ENCODE measurements at places on chromosomes 6 and 20. TPM values are rescaled to one million over a fixed set of nuclear protein-coding genes. Genes with fewer than 3 reads are reported as not detected.

Gene GSTA2
- not detected for total RNA-seq

Gene ENPP4
- total RNA-seq: 22.2 TPM

Gene MCHR2
- total RNA-seq: not detected

Gene EGFL8
- total RNA-seq: 10.2 TPM

Gene ETV7
- total RNA-seq: 0.44 TPM

Gene OLIG3
- not detected for total RNA-seq

Gene PARD6B
- total RNA-seq: 1.4 TPM

Gene NEURL2
- 8.8 TPM for total RNA-seq

Gene PPDPF
- total RNA-seq: 151 TPM

Gene TXLNB
- total RNA-seq: 2.5 TPM

Gene LAMA2
- total RNA-seq: 293 TPM

DNA sequence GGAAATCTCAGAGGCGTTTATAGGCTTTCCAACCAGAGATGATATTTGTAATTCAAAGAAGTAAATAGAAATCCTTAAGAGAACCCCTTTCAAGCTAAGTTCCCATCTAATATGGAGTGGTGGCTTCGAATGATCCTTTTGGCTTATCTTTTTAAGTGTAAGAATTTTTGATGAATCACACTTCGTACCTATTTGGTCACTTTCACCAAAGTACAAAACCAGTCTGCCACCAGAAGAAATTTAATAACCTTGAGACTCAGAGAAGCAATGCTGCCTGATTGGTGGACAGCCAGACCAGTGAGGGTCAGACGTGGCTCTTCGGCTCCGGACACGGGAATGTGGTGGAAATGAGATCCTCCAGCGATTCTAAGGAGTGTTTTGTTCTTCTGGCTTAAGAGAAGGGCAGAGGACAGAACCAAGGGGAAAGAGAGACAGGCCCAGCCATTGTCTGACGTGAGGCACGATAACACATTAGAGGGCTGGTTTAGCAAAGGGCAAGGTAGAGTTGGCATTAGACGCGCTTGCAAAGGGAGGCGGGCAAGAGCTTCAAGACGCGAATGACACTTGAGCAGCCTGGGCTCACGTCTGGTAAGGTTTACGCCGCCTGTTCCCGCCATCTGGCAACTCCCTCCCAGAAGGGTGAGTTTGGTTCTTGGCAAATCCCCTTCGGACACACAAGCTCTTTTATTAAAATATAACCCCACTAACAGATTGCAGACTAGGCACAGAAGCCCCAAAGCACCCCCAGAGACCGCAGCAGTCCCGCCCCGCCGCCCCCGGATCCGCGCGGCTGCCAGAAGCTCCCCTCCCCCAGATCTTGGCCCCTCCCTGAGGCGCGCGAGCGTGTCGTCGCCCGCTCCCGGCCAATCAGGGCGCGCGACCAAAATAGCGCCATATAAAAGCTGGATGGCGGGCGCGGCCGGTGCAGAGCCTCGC is 50.0 kb upstream of the EZR start:
- H3K27me3 ChIP-seq: no peaks in the 10 kb centered on the region
- peak overlapping the region; percentile 98 for H3K27ac ChIP-seq
- H3K36me3 ChIP-seq: no peaks in the 10 kb centered on the region

DNA sequence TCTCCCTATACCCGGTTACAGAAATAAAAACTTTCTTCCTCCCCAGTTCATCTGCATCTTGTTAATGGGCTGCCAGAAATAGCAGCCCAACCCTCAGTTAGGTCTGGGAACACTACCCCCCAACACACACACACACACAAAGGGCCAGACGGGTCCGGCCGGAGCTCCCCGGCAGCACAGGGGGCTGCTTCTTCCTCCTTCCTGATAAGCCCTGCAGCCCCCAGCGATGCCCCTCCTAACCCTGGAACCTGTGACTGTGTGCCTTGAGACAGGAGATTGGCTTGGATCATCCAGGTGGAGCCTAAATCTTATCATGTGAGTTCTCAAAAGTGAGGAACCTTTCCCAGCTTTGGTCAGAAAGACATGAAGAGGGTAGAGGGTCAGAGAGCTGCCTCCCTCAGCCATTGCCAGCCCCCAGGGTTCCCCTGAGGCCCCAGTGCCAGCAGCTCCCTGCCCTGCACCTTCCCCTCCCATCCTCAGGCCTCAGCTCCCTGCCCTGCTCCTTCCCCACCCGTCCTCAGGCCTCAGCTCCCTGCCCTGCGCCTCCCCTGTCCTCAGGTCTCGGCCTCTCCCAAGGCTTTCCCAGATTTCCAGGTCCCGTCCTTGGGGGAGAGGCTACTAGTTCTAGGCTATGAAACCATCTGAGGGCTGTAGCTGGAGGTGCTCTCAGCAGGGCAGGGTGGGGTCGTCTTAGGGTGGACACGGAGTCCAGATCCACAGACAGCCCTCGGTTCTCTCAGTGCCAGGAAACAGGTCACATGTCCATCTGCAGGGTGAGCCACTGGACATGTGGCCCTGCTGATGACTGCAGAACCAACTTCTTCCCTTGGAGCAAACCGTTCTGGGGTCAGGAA is 34.5 kb upstream of the CST7 start:
- H3K27me3 ChIP-seq: no peaks in the 10 kb centered on the region
- DNase-seq: no peak
- H3K36me3 ChIP-seq: no peaks in the 10 kb centered on the region
- no peak overlapping the region for H3K27ac ChIP-seq

GRCh38 chr6:38417521-38417920 is 222.2 kb downstream of the BTBD9 start:
- DNase-seq: no peak
- no peaks in the 10 kb centered on the region for H3K36me3 ChIP-seq
- no peak overlapping the region for H3K27ac ChIP-seq

DNA sequence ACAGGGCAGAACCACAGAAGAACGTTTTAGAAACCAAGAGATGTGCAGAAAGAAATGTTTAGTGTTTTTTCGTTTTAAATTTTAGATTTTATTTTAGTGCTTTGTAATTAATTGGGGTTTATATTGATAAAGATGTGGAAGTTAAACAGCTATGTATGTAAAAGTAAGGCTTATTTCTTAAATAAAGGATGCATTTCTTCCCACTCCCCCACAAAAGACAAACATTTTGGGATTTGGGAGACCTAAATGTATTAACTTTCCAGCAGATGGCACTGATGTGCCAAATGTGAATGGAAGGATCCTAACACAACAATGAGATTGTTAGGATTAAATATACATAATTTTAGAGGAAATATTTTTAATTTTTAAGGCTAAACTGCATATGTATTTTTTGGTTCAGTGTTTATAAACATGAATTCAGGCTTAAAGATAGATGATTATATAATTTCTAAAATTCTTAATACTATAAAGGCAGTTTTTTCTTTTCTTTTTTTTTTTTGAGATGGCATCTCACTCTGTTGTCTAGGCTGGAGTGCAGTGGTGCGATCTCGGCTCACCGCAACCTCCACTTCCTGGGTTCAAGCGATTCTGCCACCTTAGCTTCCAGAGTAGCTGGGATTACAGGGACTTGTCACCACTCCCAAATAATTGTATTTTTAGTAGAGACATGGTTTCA is 12.0 kb downstream of the PFDN4 start:
- H3K36me3 ChIP-seq: no peaks in the 10 kb centered on the region
- no peak for DNase-seq
- H3K4me3 ChIP-seq: no peak overlapping the region

DNA sequence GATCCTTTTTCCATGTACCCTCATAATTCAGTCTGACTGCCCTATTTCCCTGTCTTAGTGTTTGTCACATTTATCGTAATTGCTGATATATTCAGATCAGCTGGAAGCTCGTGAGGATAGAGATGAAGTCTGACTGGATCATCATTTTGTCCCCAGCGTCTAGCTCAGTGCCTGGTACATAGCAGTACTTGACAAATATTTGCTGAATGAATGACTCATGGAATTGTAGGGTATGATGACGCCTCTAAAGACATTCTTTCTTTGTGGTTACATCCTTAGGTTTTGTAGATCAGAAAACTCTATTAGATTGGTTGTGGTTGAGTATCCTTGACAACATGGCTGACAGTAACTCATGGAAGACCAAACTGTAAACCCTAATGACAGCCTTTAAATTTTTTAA is 68.9 kb downstream of the MTHFD1L start:
- H3K4me3 ChIP-seq: no peak overlapping the region
- DNase-seq: no peak
- no peaks in the 10 kb centered on the region for H3K4me1 ChIP-seq
- no peaks in the 10 kb centered on the region for H3K27me3 ChIP-seq
- no peak overlapping the region for H3K27ac ChIP-seq

DNA sequence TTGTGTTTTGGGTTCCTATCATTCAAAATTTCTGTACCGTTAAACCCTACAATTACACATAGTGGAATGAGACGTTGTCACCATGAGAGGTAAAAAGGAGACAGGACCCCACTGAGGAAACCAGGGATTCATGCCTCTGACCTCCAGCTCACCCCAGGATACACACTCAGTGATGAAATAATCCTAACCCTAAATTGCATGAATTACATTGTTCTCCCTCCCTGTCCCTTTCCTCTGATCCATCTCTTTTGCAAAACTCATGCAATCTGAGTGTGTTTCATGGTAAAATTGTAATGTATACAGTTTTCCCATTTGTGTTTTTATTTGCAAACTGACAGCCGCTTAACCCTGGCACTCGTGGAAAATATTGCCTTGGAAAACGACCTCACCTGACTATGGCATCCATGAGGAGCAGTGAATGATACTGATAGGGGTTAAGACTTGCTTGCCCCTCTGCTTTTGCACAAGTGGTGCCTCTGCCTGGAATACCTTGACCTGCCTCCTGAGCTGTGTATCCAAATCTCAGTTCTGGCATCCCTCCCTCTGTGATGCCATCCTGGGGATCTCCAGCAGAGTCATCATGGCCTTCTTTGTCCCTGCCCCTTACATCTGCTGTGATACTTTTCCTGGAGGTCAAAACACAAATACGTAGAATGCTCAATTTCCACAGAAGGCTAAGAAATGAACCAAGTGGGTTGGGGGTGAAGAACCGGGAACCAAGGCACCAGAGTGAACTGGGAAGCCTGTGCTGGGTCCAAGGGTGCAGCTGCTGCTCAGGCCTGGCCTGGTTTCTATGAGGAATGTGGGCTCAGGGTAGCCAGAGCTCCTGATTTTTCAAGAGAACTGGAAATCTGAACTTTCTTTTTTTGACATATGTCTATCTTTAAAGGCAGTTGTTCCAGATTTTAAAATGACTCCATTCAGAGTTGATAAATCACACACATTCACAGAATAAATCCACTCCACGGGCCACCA is 211.6 kb upstream of the ZNF217 start:
- H3K27ac ChIP-seq: no peak overlapping the region
- H3K27me3 ChIP-seq: no peaks in the 10 kb centered on the region
- H3K4me1 ChIP-seq: no peaks in the 10 kb centered on the region
- H3K36me3 ChIP-seq: no peaks in the 10 kb centered on the region
- H3K4me3 ChIP-seq: no peak overlapping the region

GRCh38 chr6:125754566-125754965 is 5.1 kb downstream of the HEY2 start:
- no peaks in the 10 kb centered on the region for H3K4me1 ChIP-seq
- DNase-seq: no peak
- H3K27me3 ChIP-seq: no peaks in the 10 kb centered on the region
- H3K36me3 ChIP-seq: no peaks in the 10 kb centered on the region
- no peak overlapping the region for H3K27ac ChIP-seq

- no peaks in the 10 kb centered on the region for H3K36me3 ChIP-seq
- H3K4me1 ChIP-seq: no peaks in the 10 kb centered on the region
- DNase-seq: no peak
- H3K27me3 ChIP-seq: no peaks in the 10 kb centered on the region
- H3K4me3 ChIP-seq: no peak overlapping the region
These were observed 443.2 kb downstream of the MAFB start for GRCh38 chr20:40245829-40246228.

DNA sequence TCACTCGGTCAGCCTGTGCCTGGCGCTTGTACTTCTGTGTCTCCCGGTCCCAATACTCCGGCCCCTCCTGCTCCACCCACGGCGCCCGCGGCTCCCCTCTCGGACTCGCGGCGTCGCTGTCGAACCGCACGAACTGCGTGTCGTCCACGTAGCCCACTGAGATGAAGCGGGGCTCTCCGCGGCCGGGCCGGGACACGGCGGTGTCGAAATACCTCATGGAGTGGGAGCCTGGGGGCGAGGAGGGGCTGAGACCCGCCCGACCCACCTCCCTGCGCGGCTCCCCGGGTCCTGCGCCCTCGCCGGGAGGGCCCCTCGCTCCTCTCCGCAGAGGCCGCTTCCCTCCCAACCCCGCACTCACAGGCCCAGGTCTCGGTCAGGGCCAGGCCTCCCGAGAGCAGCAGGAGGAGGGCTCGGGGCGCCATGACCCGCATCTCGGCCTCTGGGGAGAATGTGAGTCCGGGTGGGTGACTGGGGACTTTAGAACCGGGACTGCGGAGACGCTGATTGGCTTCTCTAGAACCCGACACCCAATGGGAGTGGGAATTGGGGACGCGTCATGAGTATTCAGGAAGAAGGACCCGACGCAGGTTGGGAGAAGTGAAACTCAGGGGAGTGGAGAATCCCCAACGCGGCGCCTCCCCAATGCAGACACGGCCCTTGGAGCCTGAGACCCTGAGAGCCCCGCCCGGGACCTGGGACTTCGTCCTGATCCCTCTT is at the start of gene HLA-C:
TSS of gene HLA-C (minus strand) at position 452 of the 717 bp plus-strand sequence. CDS start at position 431, 21 bp downstream.
- peak within 1 kb of the TSS; percentile 68 for H3K4me3 ChIP-seq
- no peaks in the 10 kb centered on the region for H3K36me3 ChIP-seq
- no peaks in the 10 kb centered on the region for H3K4me1 ChIP-seq
- peak; percentile 94 for DNase-seq
- no peaks in the 10 kb centered on the region for H3K27me3 ChIP-seq

DNA sequence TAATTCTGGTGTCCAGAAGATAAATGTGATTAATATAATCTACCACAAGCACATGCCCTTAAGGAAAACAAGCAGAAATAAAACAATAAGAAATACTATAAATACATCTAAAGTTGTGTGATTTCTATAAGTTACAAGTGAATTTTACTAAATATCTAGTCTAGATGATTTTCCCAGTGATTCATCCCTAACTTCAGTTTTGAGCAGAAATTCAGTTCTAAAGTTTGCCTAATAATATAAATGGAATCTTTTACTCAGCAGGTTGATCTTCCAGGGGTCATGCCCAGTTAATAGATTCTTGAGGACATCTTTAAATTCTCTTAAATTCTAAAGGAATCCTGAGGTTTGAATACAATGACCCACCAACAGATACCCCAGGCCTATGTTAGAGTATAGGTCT is 37.3 kb downstream of the PDE7B start:
- no peaks in the 10 kb centered on the region for H3K36me3 ChIP-seq
- H3K4me1 ChIP-seq: no peaks in the 10 kb centered on the region
- no peak overlapping the region for H3K27ac ChIP-seq
- H3K4me3 ChIP-seq: no peak overlapping the region
- no peak for DNase-seq
- no peaks in the 10 kb centered on the region for H3K27me3 ChIP-seq

GRCh38 chr6:6941201-6941600 is 166.6 kb upstream of the RREB1 start:
- no peak for DNase-seq
- no peak overlapping the region for H3K27ac ChIP-seq
- H3K36me3 ChIP-seq: no peaks in the 10 kb centered on the region
- H3K4me1 ChIP-seq: no peaks in the 10 kb centered on the region

GRCh38 chr6:84769306-84769705 is 4.9 kb upstream of the TBX18 start:
- no peaks in the 10 kb centered on the region for H3K36me3 ChIP-seq
- no peaks in the 10 kb centered on the region for H3K27me3 ChIP-seq
- peak overlapping the region; percentile 30 for H3K27ac ChIP-seq
- no peaks in the 10 kb centered on the region for H3K4me1 ChIP-seq
- no peak overlapping the region for H3K4me3 ChIP-seq

- H3K4me3 ChIP-seq: peak overlapping the region; percentile 75
- no peaks in the 10 kb centered on the region for H3K27me3 ChIP-seq
- peaks cover 7% of the 10 kb centered on the region for H3K4me1 ChIP-seq
- H3K27ac ChIP-seq: peak overlapping the region; percentile 87
These were observed 7.5 kb downstream of the FAM110A start for GRCh38 chr20:840858-841567.
